ENCODE measurements at places on chromosomes 1 and 21. TPM values are rescaled to one million over a fixed set of nuclear protein-coding genes. Genes with fewer than 3 reads are reported as not detected.
A peak's percentile ranks its signal among the peaks of the same experiment; 100 is the strongest.

RGS18 gene
- polyA plus RNA-seq, result 1.6 TPM

HFM1 gene
- not detected for polyA plus RNA-seq

RAVER2 gene
- polyA plus RNA-seq, result 1.5 TPM

TDRD5 gene
- polyA plus RNA-seq, result not detected

ARF1 gene
- polyA plus RNA-seq, result 569 TPM

C1orf115 gene
- 1.4 TPM for polyA plus RNA-seq

COL11A1 gene
- polyA plus RNA-seq, result not detected

FAM163A gene
- not detected for polyA plus RNA-seq

CHRNB2 gene
- polyA plus RNA-seq, result 0.16 TPM

GRCh38 chr1:154863315-154864174, 6.5 kb downstream of the KCNN3 start:
- no peak overlapping the region for H3K27ac ChIP-seq
- H3K4me1 ChIP-seq, result no peaks in the 10 kb centered on the region
- no peaks in the 10 kb centered on the region for H3K36me3 ChIP-seq
- H3K27me3 ChIP-seq, result peaks cover 6% of the 10 kb centered on the region
- H3K4me3 ChIP-seq, result no peak overlapping the region
- DNase-seq, result no peak

GRCh38 chr21:45870851-45871615, 110.5 kb upstream of the COL6A1 start:
- no peaks in the 10 kb centered on the region for H3K36me3 ChIP-seq
- H3K4me3 ChIP-seq, result no peak overlapping the region
- H3K27me3 ChIP-seq, result no peaks in the 10 kb centered on the region
- H3K27ac ChIP-seq, result no peak overlapping the region
- no peak for DNase-seq
- no peaks in the 10 kb centered on the region for H3K4me1 ChIP-seq

DNA sequence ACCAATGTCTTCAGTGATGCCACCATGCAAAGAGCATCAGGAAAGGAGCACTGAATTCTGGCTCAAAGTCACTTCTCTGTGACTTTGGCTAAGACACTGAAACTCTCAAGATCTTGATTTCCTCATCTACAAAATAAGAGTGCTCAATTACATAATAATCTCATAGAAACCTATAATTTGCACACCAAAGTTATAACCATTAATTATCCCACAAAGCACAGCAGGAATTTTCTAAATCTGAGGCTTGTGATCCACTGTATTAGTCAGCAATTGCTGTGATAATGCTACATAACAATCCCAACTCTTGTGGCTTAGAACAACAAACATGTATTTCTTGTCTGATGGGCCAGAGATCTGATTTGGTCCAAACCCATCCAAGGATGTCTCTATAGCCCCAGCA, 108.7 kb downstream of the PSMG1 start:
- H3K4me1 ChIP-seq, result no peaks in the 10 kb centered on the region
- no peaks in the 10 kb centered on the region for H3K36me3 ChIP-seq
- no peaks in the 10 kb centered on the region for H3K27me3 ChIP-seq
- no peak for DNase-seq

DNA sequence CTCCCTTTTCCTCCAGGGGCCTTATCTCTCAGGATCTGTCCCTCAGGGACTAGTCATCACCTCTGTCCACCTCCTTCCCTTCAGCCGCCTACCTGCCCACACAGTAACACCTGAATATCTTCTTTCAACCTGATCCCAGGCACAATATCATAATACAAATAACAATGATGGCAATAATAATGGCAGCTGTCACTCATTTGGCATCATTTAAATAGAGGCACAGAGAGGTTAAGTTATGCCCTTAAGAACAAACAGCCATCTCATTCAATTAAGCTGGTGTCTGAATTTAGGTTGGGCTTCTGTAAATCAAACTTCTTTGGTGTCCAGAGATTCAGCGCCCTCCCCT, 47.5 kb downstream of the AHDC1 start:
- H3K4me1 ChIP-seq, result peaks cover 26% of the 10 kb centered on the region
- H3K36me3 ChIP-seq, result no peaks in the 10 kb centered on the region
- no peaks in the 10 kb centered on the region for H3K27me3 ChIP-seq
- H3K27ac ChIP-seq, result no peak overlapping the region

GRCh38 chr1:79827446-79827845, 820.9 kb upstream of the ADGRL4 start:
- H3K36me3 ChIP-seq, result no peaks in the 10 kb centered on the region
- H3K27me3 ChIP-seq, result no peaks in the 10 kb centered on the region
- no peak overlapping the region for H3K4me3 ChIP-seq
- no peak for DNase-seq
- no peak overlapping the region for H3K27ac ChIP-seq
- H3K4me1 ChIP-seq, result no peaks in the 10 kb centered on the region

- DNase-seq, result no peak
- no peak overlapping the region for H3K4me3 ChIP-seq
- H3K4me1 ChIP-seq, result peaks cover 6% of the 10 kb centered on the region
- H3K27me3 ChIP-seq, result no peaks in the 10 kb centered on the region
Observed at GRCh38 chr1:1598051-1598719, 1.8 kb downstream of the FNDC10 start.

DNA sequence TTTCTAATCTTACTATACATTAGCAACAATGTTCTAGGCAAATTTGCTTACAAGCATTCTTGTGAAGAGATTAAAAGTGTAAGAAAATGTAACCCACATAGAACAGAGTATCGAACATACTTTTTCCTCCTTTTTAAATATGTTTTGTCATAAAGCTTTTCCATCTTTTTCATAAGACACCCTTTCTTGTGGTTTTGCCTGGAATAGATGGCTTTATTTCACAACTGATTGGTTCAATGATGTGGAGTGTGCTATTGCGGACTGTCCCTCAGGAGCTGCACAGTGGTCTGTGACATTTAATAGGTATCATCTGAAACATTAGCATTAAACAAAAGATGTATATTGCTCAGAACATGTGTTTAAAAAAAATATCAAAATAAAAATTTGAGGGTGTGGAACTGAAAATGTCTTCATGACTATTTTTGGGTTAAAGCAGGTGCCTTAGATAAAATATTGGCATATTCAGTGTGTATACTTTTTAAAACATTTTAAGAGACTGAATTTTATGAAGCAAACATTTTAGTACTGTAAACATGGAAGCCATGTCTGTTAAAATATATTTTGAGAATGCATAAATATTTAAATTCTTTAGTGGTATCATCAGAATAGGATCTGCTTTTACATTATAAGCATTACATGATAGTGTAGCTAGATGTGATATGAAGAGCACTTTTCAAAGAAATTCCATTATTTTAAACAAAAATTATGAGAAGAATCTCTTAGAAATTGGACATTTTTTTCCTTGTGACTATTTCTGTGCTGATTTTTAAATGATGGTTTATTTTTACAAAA, 48.3 kb upstream of the C1orf146 start:
- no peaks in the 10 kb centered on the region for H3K36me3 ChIP-seq
- H3K27me3 ChIP-seq, result no peaks in the 10 kb centered on the region
- no peaks in the 10 kb centered on the region for H3K4me1 ChIP-seq
- H3K4me3 ChIP-seq, result no peak overlapping the region
- H3K27ac ChIP-seq, result no peak overlapping the region
- no peak for DNase-seq

DNA sequence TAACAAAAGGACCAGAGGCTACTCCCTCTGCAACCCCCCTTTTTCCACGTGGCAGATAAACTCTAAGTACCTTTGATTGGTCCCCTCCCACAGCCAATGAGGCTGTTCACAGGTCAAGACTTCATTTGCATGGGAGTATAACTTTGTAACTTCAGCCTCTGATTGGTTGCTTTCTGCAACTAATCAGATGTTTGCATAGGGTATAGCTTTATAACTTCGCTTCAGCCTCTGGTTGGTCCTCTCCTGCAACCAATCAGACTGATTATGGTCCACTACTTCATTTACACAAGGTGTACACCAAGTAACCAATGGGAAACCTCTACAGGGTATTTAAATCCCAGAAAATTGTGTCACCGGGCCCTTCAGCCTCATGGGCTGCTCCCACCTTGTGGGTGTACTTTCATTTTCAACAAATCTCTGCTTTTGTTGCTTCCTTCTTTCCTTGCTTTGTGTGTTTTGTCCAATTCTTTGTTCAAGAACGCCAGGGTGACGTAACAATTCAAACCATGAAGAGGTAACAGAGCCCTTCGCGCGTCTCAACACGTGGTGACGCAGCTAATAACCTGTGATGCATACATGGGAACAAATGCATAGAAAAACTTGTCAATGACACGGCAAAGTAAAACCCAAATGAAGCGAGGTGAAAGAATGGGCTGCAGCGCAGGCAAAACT, 47.2 kb downstream of the VPS26C start:
- H3K4me3 ChIP-seq, result peak overlapping the region; percentile 71
- no peaks in the 10 kb centered on the region for H3K36me3 ChIP-seq
- H3K4me1 ChIP-seq, result peaks cover 28% of the 10 kb centered on the region

GRCh38 chr1:241219449-241219848, 137.6 kb downstream of the RGS7 start:
- H3K4me1 ChIP-seq, result no peaks in the 10 kb centered on the region
- H3K27ac ChIP-seq, result no peak overlapping the region
- H3K27me3 ChIP-seq, result no peaks in the 10 kb centered on the region

- no peaks in the 10 kb centered on the region for H3K27me3 ChIP-seq
- H3K4me3 ChIP-seq, result no peak overlapping the region
- no peak overlapping the region for H3K27ac ChIP-seq
- no peak for DNase-seq
Observed at GRCh38 chr1:178143730-178144690, 50.1 kb downstream of the RASAL2 start.

DNA sequence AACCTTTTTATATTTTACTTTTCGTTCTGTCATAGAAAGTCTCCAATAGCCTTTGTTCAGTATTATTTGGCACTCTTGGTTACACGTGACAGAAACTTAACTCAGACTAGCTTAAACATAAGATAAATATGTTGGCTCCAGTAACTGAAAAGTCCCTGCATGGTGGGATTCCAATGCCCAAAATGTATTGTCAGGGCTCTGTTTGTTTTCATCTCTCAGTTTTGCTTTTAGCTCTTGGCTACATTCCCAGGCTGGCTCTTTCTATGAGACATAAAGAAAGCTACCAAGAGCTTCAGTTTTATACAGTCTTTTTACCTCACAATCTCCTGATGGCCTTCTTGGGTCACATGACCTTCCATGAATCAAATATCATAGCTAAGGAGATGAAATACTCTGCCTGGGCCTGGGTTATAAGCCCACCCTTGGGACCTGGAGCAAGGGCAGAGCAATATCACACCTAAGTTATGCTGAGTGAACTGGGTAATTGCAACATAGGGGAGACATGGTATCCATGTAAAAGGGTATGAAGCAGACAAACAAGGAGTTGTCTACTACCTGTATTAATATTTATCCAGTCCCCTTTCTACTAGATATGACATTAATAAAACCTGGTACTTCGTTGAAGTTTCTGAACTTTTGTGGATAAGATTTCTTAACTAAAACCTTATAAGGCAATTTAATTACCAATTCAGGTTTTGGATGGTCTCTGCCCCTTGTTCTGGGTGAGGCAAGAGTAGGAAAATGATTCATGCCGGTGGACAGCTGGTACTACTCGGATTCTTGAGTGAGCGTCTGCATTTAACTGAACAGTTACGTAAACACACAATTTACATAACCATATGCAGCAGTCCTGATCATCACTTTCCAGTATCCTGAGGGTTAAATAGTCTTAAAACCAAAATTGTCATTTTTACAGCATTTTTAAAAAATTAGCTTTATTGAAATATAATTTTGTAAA, 442.3 kb downstream of the GPATCH2 start:
- no peak for DNase-seq
- H3K27me3 ChIP-seq, result no peaks in the 10 kb centered on the region
- no peaks in the 10 kb centered on the region for H3K4me1 ChIP-seq
- H3K4me3 ChIP-seq, result no peak overlapping the region

- no peak overlapping the region for H3K27ac ChIP-seq
- H3K4me3 ChIP-seq, result no peak overlapping the region
- H3K36me3 ChIP-seq, result no peaks in the 10 kb centered on the region
- H3K27me3 ChIP-seq, result no peaks in the 10 kb centered on the region
Observed at GRCh38 chr1:59026472-59026948, 242.7 kb upstream of the JUN start.

DNA sequence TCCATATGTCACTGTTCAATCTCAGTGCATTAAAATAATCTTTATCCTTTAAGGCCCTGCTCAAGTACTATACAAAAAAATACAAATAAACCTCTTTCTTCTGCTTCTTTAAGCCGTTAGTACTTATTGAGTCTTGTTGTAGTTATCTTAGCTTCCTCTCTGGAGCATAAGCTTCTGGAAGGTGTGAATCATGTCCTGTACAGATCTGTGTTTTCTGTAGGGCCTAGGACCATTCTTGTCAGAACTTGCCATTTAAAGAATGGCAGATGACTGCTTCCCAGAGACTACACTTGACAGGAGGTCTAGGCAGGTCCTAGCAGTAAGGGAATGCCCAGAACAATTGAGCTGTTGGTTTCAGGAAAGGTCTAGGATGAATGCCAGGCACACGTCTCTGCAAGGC, 12.9 kb downstream of the NEK7 start:
- no peak overlapping the region for H3K27ac ChIP-seq
- peak overlapping the region; percentile 8 for H3K4me3 ChIP-seq
- H3K4me1 ChIP-seq, result peaks cover 95% of the 10 kb centered on the region

- no peak overlapping the region for H3K27ac ChIP-seq
- no peak overlapping the region for H3K4me3 ChIP-seq
- no peaks in the 10 kb centered on the region for H3K36me3 ChIP-seq
- no peaks in the 10 kb centered on the region for H3K27me3 ChIP-seq
- no peaks in the 10 kb centered on the region for H3K4me1 ChIP-seq
Observed at GRCh38 chr1:175254190-175254589, 61.6 kb upstream of the KIAA0040 start.

DNA sequence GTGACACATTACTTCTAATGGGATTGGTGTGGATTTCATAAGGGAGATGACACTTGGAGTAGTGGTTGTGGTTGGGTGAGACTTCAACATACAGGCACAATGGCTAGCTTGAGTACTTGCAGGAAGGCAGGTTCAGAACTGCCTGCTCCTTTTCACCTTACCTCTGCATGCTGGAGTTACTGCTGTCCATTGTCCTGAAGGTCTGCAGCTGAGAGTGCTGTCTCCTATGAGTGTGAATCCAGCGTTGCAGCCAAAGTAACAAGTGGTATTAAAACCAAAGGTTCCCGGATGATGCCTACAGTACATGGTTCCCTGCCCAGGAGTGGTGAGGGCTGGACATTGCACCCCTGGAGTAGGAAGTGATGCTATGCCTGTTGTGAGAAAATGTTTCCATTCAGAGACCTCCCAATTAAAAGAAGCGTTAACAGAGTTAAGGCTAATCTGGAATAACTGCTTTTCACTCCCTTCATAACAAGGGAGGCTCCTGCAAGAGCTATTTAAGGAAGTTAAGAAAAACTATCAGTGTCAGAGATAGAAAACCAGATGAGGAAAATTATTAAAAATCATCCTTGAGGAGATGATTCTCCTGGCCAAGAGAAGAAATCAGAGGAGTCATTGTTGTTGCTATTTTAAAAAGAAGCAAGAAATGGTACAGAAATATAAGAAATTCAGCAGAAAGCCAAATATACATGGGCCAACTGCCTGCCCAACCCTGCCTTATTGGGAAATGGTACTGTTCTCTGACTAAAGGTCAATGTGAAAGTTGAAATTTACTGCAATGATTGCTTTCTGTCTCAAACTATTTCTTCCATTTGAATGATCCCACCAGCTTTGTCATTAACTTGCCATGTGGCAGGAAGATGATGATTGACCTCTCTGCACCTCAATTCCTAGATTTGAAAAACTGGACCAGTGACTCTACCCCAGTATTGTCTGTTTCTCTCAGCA, 9.8 kb upstream of the F5 start:
- no peaks in the 10 kb centered on the region for H3K36me3 ChIP-seq
- H3K4me3 ChIP-seq, result no peak overlapping the region
- H3K27ac ChIP-seq, result no peak overlapping the region
- no peak for DNase-seq

GRCh38 chr1:224565611-224566406, 50.3 kb upstream of the CNIH3 start:
- no peak overlapping the region for H3K4me3 ChIP-seq
- H3K4me1 ChIP-seq, result no peaks in the 10 kb centered on the region
- DNase-seq, result no peak
- no peaks in the 10 kb centered on the region for H3K36me3 ChIP-seq
- no peaks in the 10 kb centered on the region for H3K27me3 ChIP-seq
- no peak overlapping the region for H3K27ac ChIP-seq
